AG10803 (cell line): ENCODE measurements at places on chromosomes 5 and 9.

GRCh38 chr9:98453589-98454311, 198.3 kb upstream of the TBC1D2 start:
- peak; percentile 47 for DNase-seq

- no peak for DNase-seq
Measured at GRCh38 chr5:141875022-141875740, 3.0 kb downstream of the PCDH1 start.

DNA sequence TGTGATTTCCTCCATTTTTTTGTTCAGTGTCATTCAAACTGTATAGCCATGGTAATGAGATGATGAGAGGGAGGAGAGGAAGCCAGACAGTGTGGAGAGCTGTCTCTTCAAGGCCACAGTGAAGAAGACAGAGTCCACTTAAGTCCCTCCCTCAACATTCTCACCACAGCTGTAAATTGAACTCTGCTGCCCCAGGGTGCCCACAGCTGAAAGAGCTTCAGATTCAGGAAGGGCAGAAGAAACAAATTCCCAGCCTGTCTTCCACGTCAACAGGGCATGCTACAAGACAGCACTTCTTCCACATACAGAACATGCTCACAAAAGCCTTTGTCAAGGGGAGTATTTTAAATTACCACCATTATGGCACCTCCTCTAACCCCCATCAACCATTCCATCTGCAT, 100.4 kb downstream of the KLHL3 start:
- DNase-seq = no peak

GRCh38 chr9:112822618-112823017, 68.1 kb downstream of the SLC46A2 start:
- DNase-seq = no peak

GRCh38 chr5:73858776-73859175, 232.8 kb downstream of the ARHGEF28 start:
- peak; percentile 21 for DNase-seq

- no peak for DNase-seq
Measured at GRCh38 chr5:128927644-128928043, 37.6 kb upstream of the SLC27A6 start.

GRCh38 chr9:72622186-72622585, 100.8 kb downstream of the TMC1 start:
- no peak for DNase-seq

GRCh38 chr5:99122976-99123375, 194.2 kb upstream of the CHD1 start:
- DNase-seq = no peak

GRCh38 chr5:65760504-65761275, 38.7 kb downstream of the NLN start:
- DNase-seq = peak; percentile 82

- no peak for DNase-seq
Measured at GRCh38 chr9:115114546-115114945, 3.4 kb downstream of the TNC start.

DNA sequence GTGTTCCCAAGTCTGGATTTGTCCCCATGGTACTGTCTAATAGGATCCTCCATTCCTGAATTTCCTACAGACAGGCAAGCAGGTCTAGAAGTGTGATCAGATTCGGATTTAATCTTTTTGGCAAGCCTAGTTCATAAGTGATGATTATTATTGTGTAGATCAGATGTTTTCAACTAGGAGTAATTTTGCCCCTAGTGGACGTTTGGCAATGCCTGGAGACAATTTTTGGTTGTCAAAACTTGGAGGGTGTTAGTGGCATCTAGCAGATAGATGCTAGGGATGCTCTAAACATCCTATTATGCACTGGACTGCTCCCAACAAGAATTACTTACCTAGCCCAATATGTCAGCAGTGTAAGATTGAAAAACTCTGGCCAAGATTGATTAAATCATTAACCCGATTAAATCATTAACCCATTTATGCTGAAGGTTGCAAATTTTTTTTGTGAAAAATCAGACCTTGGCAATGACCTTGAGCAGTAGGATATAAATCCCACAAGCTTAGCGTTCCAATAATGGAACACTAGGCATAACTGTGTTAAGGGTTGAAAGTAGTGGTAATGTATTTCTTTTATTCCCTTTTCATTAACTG, 28.2 kb downstream of the TCERG1 start:
- DNase-seq = no peak

GRCh38 chr5:141234109-141234667, 11.0 kb upstream of the PCDHB15 start:
- peak; percentile 5 for DNase-seq

DNA sequence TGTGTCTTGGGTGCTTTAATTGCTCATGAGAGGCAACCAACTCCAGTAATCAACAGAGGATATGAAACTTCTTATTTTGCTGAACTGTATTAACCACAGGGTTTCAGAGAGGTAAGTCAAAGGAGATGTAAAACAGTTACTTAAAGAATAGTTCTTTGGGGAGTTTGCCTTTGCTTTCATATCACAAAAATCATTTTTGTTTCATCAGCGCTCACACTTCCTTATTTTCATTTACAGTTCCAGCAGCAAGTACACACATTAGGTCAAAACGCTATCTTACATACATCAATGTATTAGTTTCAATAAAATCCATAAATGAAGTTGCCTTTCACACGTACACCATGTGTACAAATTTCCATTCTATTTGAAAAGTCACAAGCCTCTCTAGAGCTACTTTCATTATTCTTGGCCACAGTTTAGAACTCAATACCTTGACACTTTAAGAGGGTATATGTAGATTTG, 50.1 kb downstream of the ST8SIA4 start:
- no peak for DNase-seq

DNA sequence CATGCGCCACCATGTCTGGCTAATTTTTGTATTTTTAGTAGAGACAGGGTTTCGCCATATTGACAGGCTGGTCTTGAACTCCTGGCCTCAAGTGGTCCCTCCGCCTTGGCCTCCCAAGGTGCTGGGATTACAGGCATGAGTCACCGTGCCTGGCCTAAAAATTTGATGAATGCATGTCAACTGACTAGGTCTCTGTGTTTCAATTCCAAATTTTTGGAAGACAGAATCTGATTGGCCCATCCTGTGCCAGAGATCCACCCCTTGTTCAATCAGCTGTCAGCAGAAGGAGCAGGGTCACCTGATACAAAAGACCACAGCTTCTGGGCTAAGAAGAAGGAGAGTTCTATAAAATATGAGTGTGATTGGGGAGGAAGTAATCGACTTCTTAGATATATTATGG, 43.5 kb upstream of the COL15A1 start:
- DNase-seq = no peak

DNA sequence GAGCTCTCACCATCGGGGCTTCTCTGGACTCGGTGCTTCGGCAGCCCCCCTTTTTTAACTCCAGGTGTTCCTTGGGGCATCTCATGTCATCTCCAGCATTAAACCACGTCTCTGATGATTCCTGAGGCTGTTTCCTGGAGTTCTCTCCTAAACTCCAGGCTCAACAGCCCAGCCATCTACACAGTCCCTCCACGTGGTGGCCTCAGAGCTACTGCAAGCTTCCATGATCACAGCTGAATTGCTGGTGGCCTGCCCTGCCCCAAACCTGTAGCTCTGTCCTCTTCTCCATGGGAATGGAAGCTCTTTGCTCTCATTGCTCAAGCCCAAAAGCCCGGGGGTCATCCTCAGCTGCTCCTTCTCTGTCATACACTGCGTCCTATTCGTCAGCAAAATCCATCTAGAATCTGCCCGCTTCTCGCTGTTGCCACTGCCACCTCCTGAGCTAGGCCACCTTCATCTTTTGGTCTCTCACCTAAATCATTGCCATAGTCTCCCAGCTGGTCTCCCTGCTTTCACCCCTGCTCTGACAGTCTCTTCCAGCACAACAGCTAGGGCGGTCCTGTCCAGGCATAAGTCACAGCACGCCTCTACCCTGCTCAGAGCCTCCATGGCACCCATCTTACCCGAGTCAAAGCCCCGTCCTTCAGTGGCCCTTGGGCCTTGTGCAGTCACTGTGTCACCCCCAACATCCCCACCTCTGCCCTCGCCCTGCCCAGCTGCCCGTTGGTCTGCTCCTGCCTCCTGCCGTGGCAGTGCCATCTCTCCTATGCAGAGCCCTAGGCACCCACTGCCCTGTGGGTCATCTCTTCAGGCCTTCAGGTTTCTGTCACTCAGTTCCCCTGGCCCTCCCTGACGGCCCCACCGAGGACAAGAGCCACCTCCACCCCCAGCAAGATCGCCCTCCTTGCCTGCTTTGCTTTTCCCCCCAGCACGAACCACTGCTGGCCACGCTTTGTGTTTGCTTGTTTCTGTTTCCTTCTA, 6.4 kb downstream of the B4GALT7 start:
- no peak for DNase-seq

DNA sequence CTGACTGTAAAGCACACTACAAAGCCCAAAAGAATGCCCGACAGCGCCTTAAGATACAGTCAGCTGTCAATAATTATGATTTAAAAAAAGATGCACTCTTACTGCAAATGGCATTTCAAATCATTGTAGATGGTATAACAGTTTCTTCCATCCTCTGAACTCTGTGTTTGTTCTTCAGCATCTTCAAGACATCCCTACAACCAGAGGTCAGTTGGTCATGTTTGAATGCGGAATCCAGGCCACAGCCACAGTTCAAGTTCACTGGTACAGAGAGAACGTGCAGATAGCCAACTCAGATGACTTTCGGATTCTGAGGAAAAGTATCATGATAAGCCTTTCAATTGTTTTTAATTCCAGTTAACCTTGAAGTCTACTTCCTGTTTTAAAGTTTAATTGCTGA, 8.7 kb upstream of the MYOT start:
- no peak for DNase-seq

GRCh38 chr5:138102454-138103318, 18.9 kb downstream of the WNT8A start:
- no peak for DNase-seq

DNA sequence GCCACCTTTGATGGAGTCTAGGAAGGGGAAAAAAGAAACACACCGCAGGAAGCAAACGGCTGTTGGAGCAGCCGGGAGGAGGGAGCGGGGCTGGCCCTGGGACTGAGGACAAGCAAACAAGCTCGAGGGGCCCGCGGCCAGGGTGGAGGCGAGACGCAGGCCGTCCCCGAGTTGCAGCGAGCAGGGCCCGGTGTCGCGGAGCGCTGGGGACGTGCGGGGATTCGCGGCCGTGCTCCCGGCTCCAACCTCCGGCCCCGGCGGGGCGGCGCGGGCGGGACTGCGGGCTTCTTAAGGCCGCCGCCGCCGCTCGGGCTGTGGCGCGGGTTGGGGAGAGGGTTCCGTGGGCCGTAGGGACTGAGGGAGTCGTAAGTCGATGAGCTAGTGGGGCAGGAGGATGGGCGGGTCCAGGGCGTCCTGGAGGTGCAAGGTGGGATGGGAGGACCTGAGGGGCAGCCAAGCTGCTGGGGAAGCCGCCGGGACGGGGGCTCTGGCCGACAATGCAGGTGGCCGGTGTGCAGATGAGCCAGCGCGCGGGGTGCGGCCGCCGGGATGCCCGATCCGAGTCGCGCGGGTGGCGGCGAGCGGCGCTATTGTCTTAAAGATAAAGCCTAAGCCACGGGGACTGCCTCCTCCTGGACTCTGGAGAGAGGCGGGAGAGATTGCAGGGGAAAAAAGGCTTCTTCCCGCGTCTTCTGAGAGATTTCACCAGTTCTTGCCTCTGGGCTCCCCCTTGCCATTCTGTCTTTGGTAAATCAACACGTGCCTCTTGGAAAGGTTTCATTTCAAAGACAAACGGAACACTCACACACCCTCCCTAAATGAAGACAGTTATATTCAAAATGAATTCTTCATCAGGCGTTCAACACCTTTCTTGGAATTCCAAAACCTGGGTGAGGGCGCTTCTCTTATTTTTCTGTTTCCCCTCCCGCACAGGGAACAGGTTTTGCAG, 1.6 kb upstream of the HAPLN1 start:
- DNase-seq = peak; percentile 75
